ENCODE measurements at places on chromosomes 11 and 22.
A peak's percentile ranks its signal among the peaks of the same experiment; 100 is the strongest.

- no peak for DNase-seq
These were observed 52.3 kb downstream of the CSF2RB start for GRCh38 chr22:36965696-36966095.

DNA sequence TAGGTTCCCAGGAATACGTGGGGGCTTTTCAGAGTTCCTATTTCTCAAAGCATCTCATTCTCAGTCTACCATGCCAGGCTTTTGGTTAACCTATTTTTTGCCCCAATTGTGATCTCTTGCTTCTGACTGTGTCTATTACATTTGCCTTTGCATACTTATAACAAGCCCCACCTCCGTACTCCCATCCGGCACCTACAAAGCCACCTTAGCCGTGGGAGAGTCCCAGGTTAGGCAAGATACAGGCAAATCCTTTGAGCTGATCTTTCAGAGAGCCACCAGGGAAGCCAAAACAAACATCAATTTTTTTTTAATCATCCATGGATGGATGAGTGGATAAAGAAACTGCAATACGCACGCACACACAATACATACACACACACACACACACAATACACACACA, 18.6 kb upstream of the PANX3 start:
- DNase-seq: no peak

GRCh38 chr11:34505874-34506273, 7.7 kb downstream of the ELF5 start:
- DNase-seq: no peak

DNA sequence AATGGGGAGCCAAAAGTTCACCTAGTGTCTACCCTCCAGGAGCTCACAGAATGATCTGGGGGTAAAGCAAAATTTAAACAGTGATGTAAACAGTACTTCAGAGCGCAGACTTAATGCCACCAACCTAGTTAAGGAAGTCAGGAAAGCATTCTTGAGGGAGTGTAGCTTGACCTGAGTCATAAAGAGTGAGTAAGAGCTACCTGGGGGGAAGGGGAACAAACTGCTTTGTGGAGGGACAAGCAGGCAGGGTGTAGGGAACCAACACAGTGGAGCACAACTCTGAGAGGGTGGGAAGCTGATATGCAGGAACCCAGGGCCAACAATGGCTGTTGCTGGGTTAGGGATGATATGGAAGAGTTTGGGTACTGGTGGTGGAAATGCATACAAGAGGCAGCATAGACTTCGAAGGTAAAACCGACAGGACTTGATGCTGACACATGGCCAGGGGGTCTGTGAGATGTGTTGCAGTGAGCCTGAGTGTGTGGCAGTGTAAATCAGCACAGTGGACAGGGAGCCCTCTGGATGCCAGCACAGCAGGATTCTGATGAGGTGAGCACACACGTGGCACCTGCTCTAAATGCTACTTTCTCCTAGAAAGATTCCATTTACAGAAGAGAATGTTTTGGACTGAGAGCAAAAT, 58.3 kb upstream of the CYP2D6 start:
- DNase-seq: no peak

GRCh38 chr11:129610125-129610524, 205.5 kb upstream of the TMEM45B start:
- DNase-seq: no peak

DNA sequence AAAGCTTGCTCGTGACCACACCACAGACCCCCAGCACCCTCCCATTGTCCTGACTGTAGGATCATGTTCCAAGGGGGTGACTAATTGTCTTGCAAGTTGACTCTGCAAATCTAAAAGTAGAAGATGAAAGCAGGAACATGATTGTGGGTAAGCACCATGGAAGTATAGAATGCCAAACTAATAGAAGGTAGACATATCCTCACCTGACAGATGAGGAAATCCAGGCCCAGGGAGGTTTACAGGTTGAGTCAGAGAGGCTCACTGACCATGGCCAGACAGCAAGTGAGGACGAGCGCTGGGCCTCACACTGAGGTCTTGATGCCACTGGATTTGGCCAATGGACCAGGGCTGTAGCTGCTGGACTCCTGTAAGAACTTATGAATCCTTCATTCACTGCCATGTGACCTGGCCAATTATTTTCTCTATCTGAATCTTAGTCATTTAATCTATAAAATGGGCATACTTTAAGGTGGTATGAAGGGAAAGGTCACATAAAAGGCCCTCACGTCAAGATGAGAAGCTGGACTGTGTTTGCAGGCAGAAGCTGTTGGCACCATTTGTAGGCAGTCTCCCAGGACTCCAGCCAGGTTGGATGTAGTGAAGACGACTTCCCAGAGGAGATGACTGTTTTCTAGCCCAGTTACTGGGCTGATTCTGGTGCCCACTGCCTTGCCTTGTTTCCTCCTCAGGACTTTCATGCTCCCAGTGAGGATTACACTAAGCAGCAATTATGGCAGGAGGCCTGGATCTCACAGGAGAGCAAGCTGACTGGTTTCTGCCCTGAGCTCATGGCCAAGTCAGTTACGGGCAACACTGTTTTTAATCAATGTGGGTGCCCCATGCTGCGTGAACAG, 54.6 kb downstream of the GAB4 start:
- DNase-seq: no peak

DNA sequence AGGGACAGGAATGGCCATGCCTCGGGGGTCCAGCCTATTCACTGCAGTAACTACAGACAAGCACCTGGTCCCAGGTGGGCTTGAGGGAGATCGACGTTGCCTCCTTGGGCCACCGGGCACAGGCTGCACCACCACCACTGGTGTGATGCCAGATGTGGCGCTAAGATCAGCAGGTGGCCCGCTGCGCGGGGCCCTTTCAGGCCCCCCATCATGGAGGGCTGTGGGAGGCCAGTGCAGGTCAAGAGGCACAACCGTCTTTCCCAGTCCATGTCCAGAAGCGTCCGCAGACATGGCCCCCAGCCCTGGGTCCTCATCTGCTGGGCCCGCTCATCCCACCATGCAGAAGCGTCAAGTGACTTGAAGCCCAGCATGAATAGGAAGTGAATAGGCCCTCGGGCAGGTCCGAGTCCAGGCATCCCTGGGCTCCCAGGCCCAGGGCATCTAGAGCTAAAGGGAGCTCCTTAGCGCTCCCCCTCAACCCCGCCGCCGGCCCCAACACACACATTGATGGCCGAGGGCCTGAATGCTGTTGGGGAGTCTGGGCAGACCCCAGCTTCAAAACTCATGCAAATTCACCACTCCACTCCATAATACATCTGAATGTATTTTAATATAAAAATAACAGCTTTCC, 18.3 kb downstream of the FADS3 start:
- no peak for DNase-seq

DNA sequence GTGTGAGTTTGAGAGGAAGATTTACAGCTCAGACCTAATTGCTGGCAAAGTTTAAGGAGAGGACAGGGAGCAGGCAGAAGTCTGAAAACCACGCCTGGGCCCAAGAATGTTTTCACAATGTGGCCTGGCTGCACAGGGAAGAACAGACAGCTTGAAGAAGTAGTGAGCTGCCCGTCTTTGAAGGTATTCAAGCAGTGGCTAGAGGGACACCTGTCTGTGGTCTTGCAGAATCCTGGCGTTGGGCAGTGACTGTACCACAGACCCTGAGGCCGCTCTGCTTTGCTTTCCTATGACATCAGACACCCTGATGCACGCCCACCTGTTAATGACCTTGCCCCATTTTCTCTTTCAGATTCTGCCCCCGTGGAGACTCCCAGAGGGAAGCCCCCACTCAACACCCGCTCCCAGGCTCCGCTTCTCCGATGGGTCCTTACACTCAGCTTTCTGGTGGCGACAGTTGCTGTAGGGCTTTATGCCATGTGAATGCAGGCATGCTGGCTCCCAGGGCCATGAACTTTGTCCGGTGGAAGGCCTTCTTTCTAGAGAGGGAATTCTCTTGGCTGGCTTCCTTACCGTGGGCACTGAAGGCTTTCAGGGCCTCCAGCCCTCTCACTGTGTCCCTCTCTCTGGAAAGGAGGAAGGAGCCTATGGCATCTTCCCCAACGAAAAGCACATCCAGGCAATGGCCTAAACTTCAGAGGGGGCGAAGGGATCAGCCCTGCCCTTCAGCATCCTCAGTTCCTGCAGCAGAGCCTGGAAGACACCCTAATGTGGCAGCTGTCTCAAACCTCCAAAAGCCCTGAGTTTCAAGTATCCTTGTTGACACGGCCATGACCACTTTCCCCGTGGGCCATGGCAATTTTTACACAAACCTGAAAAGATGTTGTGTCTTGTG, 6.6 kb upstream of the MCM5 start:
- no peak for DNase-seq

- no peak for DNase-seq
These were observed 60.0 kb downstream of the MYEOV start for GRCh38 chr11:69353696-69354544.

DNA sequence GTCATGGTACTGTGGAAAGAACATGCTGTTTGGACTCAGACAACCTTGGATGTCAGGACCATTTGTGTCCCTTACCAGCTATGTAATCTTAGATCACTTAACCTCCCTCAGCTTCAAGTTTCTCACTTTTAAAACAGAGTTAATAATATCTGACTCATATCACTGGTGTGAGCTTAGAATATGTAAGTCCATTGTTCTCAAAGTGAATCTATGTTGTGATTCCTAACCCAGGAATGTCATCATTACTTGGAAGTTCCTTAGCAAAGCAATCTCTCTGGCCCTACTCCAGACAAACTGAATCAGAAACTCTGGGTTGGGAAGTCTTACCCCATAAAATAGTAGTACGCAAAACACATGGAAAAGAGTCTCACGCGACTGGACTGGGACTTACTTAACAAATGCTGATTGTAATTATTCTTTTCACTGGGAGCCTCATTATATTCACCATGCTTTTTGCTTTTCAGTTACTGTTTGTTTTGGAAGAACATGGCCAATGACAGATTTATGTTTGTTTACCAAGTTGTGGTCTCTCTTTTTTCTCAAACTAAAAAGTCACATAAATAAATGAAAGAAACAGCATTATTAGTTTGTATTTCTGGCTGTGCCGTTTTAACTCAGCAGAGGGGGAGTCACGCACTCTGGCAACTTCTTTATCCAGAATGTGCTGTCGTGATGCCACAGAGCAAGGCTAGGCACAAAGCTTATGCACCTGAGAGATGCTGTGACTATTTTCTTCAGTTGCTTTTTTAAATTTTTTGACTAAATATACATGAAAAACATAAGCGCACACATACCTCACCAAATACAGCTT, 217.7 kb upstream of the CTSC start:
- DNase-seq: no peak

DNA sequence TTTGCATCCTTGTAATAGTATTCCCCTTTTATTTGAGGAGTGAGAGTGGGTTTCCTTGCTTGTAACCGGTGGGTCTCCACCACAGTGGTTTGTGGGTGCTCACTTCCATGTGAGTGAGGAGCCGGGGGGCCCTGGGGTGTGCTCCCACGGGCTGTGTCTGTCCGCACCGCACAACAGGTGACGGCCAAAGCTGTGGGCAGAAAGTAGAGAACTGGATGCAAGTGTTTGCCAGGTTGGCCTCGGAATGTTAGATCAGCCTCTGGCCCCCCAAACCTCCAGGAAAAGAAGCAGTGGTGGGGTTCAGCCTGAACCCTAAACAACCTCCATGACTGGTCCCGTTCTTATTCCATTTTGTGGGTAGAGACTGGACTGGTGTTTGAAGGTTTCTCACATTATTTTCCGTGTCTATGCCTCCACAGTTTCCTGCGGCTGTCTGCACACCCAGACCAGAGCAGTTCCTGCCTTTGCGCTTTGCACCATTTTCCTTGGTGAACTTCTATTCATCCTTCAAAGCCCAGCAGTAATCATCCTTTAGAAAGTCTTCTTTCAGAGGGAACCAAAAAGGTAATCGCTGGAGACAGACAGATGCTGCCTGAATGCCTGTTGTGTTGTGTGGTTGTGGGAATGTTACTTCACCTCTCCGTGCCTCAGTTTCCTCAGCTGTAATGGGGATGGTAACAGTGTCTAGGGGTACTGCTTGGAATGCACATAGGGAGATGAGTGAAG, 77.2 kb downstream of the MYEOV start:
- no peak for DNase-seq

GRCh38 chr11:34416766-34417165, 22.0 kb upstream of the CAT start:
- no peak for DNase-seq

- no peak for DNase-seq
These were observed 156.0 kb downstream of the MPPED1 start for GRCh38 chr22:43567691-43568324.

DNA sequence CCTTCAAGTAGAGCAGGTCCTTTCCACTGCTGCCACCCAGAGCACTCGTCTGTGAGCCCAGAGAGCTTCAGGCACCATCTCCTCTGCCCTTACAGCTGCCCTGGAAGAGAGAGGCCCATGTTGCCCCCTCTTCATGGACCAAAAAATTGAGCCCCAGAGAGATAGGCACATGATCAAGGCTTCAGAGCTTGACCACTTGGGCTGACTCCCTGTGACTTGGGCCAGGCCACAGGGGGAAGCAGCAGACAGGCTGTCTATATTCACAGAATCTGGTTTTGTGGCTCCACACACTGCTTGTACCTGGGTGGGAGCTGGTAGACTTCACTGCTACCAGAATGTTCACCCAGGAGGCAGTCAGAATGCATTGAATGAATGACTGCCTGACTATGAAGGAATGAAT, 58.2 kb downstream of the SMIM38 start:
- no peak for DNase-seq

DNA sequence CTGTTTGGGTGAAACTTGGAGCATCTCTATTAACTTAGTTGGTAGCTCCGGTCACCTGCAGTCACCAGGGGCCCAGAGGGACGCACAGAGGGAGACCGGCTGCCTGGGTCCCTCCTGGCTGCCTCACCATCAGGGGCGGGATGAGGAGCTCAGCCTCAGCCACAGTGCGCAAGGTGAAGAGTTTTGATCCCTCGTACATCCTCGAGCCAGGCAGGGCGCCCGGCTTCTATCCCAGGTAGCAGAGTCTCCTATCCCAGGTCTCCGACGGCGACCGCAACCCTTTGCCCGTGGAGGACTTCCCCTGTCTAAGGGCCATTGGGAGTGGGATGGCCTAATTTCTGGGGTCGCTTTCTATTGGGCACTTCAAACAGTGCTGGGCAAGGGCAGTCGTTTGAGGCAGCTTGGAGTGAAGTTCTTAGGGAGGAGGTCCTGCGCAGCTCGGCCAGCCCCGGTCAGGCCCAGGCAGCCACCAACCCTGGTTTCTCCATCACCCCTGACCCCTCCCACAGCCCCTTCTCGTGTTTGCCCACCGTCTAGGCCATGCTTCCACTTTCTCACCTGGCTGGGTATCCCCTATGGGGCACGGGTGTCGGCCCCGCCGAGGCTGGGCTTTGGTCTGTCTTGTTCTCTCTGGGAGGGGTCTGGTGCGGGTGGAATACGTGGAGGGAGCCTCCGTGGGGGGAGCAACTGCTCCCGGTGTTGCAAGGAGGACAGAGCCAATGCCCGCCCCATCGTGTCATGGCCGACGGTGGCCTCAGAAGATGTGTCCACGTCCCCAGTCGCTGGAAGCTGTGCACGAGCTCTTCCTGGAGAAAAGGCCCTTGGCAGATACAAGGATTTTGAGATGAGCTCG, 3.6 kb upstream of the MRGPRG start:
- no peak for DNase-seq

DNA sequence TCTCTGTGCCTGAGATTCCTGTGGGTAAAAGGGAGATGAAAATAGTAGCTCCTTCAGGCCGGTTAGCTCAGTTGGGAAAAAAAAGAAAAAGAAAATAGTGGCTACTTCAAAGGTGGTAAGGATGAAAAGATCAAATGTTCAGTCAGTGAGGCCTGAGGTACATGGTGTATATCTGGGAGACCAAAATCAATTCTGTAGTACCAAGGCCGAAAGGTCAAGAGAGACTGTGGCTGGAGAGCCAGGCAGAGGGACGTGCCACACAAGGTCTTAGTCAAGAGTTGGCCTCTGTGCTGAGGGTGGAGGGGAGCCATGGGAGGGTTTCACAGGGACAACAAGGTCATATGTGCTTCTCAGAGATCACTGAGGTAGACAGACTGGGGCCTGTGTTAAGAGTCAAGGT, 4.8 kb upstream of the GDPD5 start:
- no peak for DNase-seq

- peak; percentile 56 for DNase-seq
These were observed 16.9 kb upstream of the SPTY2D1 start for GRCh38 chr11:18650859-18651557.

Data from hematopoietic multipotent progenitor cell (in vitro differentiated cells).